Stimulated activated CD4-positive, alpha-beta T cell treated with anti-CD3 and anti-CD28 coated beads, TNF-alpha, amount 100 ng/mL, for 48 hours (primary cell): ENCODE measurements at places on chromosomes 6 and 20.

- DNase-seq: no peak
Measured at GRCh38 chr20:24134284-24134683, 145.7 kb upstream of the GGTLC1 start.

DNA sequence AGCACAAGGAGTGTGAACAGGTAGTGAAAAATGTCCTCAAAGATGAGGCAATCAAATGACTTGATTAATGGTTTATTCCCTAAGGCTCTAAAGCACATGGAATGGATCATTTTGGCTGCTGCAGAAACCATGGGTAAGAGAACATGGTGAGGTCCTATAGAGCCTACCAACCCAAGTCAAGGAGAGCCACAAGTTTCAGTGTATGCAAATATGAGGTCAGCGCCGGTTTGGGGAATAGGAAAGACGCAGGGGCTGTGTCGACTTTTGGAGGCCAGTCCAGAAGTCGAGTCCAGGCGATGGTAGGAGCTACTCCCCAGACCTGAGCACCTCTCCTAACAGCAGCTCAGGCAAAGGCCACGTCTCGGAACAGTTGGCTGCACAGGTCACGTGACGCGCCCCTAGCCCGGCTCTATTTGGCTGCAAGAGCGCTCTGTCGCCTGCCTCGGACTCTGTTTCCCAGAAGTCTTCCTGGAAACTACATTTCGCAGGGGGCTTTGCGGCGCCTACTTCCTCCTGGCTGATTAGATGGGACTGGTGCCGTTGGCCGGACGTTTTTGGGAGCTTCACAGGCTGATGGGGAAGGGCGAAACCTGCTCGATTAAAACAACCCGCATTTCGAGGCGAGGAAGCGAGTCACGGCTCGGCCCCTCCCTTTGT is 74.4 kb upstream of the CHD6 start:
- DNase-seq: peak; percentile 66

DNA sequence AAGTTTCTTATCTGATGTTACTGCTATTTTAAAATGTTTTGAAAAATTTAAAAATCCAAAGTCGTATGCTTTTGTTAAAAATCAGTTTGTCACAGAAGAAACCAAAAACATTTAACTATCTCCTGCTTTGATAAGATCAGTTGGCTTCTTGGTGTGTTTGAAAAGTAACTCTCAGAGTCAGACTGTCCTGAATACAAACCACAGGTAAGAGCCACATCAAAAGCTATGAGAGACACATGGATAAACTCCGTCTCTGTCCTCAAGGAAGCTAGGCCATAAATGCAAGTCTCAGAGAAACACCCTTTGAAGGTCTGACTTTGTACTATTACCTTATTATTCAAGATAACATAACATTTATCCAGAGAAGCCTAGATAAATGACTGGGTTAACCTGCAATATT is 7.7 kb downstream of the HBS1L start:
- DNase-seq: no peak

GRCh38 chr6:161480421-161481155 is 206.7 kb upstream of the AGPAT4 start:
- no peak for DNase-seq

GRCh38 chr6:87341899-87342298 is 2.7 kb upstream of the C6orf163 start:
- no peak for DNase-seq

GRCh38 chr6:158471339-158471738 is 88.6 kb upstream of the TMEM181 start:
- no peak for DNase-seq

DNA sequence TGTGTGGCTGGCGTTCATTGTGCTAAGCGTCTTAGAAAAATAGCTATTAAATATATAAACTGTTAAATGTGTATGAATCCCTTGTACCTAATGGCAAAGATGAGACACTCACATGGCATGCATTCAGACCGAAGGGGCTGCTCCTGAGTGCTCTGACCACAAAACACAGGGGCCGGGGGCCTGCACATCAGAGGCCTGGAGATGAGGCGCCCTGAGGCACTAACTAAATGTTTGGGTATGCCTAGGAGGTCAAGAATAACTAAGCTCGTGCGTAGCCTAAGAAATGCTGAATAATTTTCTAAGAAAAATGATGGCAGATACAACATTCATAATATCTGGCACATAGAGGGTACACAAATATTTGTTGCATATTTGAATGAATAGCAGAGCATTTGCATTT is 92.5 kb downstream of the PSMB1 start:
- no peak for DNase-seq

DNA sequence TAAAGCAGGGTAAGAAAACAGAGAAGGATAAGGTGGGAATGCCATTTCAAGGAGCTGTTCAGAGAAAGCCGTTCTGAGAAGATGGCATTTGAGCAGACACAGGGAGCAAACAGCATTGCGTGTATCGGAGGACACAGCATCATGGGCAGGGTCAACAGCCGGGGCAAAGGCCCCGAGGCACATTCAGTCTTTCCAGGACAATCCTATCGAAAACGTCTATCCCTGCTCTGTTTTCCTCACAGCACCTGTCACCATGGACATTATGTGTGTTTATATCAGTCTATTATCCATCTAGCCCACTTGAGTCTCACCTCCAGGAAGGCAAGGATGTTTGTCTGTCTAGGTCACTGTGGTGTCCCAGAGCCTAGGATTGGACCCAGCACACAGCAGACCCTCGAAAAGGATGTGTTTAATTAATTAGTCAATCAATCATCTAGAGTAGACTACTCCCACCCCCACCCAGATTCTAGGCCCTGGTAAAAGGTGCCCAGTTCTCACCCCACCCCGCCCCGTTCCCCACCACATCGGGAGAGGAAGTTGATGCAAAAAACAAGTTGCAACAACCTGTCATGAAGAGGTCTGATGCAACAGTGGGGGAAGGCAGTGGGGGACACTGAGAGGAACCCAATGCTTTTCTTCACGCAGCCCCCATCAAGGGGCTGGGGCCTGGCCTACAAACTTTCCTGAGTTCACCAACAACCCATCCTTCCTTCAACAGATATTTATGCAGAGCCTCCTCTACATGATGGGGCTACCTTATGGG is 66.6 kb downstream of the PREX1 start:
- no peak for DNase-seq

GRCh38 chr20:8589956-8590355 is 457.9 kb downstream of the PLCB1 start:
- no peak for DNase-seq

DNA sequence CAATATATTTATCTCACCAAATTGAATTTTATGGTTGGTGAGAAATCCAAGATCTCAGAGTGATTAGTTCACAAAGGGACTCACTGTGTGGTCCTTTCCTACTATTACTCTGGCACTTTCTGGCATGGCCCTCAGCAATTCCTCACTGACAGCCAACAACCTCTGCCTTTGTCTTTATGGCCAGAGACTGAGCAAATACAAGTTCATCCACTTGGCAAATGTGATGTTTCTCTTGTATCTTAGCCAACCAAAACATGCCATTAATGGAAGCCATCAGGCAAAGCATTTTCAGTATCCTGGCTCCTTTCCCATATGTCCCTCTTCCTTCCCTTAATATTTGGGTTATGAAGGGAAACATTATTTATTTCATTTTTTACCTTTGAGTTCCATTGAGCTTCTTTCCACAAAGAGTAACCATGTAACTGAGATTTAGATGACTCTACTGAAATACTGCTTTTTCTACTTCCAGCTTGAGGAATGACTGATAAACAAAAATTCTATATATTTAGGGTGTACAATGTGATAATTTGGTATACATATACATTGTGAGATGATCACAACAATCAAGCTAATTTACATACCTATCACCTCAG is 30.8 kb upstream of the SMLR1 start:
- DNase-seq: no peak

DNA sequence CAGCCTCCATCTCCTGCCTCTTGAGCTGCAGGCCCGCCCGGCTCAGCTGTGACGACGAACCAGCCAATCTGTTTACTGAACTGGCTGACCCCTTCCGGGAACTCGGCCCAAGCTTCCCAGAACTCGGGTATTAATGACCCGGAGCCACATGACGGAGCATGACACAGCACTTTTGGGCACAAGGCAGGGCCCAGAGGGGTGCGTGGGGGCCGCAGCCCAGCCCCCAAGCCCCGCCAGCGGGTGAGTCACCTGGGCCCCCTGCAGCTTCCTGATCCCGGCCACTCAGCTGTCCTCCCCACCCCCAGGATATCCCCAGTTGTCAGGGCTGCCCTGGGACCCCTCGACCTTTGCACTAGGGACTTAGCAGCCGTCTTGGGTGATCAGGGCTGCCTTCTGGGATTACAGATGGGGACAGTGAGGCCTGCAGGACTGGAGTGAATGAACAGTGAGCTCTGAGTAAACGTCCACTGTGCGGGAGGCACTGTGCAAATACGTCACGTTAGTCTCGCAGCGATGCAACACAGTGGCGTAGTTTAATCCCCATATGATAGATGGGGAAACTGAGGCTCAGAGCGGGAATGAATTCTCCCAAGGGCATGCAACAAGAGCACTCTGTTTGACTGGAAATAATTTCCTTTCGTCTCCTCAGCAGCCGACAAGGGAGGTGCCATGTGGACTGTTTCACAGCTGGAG is 102.1 kb downstream of the CEBPB start:
- peak; percentile 26 for DNase-seq

- no peak for DNase-seq
Measured at GRCh38 chr6:132190815-132191175, 210.5 kb downstream of the MOXD1 start.

- DNase-seq: no peak
Measured at GRCh38 chr6:67814262-67814661, 820.8 kb upstream of the ADGRB3 start.

GRCh38 chr6:39194466-39194865 is 34.8 kb downstream of the KCNK5 start:
- no peak for DNase-seq

DNA sequence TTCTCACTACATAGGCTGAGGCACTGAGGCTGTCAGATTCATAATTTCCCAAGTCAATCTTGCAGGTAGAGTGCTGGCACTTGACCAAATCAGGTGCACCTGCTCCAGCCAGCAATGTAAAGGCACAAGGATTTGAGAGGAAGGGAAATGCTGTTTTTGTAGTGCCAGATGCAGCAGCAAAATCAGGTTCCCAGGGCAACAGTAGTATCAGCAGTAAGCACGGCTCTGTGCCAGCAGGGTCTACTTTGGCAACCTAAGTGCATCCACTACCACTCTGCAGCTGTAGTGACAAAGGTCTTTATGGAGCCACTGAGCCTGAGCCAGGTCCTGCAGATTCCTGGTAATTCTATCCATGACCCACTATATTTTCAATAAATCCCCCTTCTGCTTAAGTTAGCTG is 329.5 kb downstream of the TPBG start:
- no peak for DNase-seq

DNA sequence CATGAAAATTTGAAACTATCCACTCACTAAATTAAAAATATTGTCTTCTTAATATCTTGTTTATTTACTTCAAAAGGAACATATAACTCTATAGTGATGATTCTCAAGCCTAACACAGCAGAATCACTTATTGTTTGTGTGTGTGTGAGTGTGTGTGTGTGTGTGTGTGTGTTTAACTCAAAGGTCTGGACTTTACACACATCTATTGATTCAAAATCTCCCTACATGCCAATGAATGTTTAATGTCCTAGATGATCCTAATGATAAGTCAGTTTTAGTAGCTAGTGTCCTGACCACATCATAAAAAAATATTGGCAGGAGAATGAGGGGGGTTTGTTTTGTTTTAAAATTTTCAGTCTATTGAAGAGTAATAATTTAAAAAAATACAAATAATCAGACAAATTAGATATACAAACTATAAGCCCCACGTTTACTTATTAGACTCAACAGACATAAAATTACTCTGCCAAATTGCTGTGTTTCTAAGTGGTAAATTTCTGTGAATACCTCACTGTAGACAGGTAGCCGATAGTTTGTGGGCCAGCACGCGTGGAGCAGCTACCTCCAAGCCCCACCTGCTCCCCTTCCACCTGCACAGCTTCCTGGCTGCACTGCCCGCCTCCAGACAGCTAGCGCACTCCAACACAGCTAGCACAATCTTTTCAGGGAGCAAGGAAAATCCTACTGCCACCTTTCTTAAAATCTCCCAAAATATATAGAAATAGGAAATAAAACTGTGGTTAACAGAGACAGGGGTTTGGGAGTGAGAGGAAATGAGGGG is 349.6 kb downstream of the PKHD1 start:
- DNase-seq: no peak

- no peak for DNase-seq
Measured at GRCh38 chr6:92024881-92025280, 1394.5 kb downstream of the EPHA7 start.

DNA sequence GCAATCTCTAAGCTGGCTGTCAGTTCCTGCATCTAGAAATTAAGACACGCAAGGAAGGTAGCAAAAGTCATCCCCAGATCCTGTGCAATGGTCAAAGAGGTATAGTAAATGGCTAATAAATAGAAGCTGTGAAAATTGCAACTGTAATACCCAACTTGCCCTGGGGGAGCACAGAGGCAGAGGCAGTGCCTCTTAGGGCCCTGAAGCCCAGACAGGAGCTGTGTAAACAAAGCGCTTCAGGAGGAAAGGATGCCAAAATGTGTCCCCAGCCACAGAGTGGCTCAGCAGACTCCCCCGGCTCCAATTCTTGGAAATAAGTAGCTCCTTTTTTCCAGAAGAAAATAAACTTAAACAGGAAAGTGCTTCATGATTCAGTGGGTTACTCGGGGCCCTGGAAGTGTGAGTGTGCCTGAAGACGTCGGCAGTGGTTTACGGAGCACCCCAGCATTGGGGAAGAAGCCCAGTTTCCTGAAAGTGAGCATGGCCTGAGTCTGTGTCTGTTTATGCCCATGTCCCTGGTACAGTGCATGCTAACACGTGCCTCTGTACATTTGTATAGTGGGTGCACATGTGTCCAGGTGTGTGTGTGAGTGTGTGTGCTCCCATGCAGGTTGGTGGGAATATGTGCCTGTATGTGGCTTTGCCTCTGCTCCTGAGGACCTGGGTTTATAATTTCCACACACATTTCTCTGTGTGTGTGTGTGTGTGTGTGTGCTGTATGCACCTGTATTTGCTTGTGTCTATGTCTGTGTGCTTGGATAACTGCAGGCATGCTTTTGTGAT is 246.7 kb downstream of the MAFB start:
- DNase-seq: no peak

- peak; percentile 6 for DNase-seq
Measured at GRCh38 chr6:46220352-46221221, 49.8 kb upstream of the ENPP5 start.

DNA sequence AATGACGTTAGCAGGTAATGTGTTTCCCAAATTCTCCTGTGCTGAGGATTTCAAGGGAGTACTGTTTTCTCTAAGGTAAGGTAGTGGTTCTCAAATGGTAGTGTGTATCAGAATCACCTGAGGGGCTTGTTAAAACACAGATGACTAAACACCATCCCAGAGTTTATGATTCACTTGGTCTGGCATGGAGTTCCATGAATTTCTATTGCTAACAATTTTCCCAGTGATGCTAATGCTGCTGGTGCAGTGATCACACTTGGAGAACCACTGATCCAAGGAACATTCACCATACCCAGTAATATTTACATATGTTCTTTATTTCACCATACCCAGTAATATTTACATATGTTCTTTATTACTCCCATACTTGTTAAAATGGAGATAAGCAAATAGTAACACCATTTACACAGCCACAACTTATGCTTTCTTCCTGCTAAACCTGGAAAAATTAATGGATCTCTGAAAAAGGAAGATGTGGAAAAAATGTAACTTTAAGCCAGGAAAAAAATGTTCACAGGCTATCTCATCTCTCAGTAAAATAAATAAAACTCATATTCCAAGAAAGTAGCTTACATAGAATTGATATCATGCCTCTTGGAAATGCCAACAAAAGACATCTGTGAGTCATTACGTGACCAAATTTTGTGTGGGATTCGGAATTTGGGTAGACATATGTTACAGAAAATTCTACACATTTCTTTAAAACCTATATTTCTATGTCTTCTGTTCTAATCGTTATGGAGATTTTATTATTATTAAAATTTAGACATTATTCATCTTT is 129.5 kb downstream of the MMUT start:
- DNase-seq: no peak
